ENCODE measurements at places on chromosomes 2 and 18. TPM values are rescaled to one million over a fixed set of nuclear protein-coding genes. Genes with fewer than 3 reads are reported as not detected.
A peak's percentile ranks its signal among the peaks of the same experiment; 100 is the strongest.

DNA sequence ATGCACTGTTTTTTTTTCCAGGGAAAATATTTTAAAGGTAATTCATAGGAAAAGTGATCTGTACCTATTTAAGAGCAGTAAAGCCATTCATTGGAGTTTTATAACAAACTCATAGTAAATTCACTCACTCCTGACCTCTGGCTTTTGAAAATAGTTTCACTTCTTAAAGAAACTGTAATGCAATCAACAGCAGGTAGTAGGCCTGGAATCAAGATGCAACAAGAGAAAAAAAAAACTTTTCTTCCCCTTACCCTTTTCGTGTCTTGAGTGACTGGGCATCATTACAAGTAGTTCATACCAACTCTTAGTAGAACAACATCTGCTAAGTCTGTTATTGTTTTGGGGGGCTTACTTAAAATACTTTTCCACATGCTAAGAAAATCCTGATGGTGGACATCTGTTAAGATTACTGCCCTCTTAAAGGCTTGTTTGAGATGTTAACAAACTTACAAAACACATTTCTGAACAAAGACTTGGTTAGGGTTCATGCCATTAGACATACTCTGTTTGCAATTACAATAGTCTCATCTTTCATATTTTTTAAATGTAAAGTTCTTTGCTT is 164.1 kb upstream of the FOSL2 start:
- no peak for DNase-seq
- peaks cover 7% of the 10 kb centered on the region for H3K36me3 ChIP-seq
- H3K27ac ChIP-seq = no peak overlapping the region
- no peaks in the 10 kb centered on the region for H3K27me3 ChIP-seq

DNA sequence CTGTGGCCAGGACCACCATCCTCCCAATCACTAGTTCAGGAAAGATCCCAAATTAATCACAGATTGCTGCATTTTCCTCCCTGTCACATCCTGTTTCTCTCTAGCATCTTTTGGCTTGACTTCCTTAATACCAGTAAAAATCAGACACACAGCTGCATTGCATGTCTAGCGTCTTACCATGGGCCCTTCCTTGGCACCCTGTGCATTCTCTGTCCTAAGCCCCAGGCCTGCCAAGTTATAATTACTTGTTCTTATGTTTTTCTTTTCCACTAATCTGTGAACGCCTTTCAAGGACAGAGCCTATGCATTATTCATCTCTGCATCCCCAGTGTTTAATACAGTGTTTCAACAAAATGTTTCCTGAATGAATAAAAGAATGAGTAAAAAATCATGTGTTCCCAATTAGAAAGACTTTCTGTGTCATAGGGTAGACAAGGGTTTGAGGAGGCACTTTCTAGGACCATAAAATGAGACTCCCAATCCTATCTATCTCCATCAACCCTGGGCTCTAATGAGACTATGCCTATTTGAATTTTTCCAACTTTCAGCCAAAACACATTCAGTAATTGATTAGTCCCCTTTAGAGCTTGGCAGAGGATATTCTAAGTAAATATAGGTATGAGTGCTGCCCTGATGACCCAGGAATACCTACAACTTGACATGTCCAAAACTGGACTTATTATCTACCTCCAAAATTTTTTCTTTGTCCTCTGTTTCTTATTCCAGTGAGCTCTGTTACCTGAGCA is 10.3 kb upstream of the NT5C1B start:
- no peaks in the 10 kb centered on the region for H3K4me1 ChIP-seq
- DNase-seq = no peak
- no peak overlapping the region for H3K27ac ChIP-seq
- no peak overlapping the region for H3K4me3 ChIP-seq

DNA sequence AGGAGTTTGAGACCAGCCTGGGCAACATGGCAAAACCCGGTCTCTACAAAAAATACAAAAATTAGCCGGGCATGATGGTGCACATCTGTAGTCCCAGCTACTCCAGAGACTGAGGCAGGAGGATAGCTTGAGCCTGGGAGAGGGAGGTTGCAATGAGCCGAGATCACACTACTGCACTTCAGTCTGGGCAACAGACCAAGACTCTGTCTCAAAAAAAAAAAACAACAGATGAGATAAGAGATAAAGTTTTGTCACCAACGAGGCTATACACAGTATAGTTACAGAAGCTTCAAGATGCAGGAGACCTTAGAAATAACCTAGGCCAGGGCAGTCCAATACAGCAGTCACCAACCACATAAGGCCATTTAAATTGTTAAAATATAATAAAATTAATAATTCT is 9.4 kb downstream of the FAM124B start:
- H3K4me1 ChIP-seq = no peaks in the 10 kb centered on the region
- H3K4me3 ChIP-seq = no peak overlapping the region
- no peak for DNase-seq
- no peaks in the 10 kb centered on the region for H3K36me3 ChIP-seq
- H3K27me3 ChIP-seq = peaks cover 36% of the 10 kb centered on the region

DNA sequence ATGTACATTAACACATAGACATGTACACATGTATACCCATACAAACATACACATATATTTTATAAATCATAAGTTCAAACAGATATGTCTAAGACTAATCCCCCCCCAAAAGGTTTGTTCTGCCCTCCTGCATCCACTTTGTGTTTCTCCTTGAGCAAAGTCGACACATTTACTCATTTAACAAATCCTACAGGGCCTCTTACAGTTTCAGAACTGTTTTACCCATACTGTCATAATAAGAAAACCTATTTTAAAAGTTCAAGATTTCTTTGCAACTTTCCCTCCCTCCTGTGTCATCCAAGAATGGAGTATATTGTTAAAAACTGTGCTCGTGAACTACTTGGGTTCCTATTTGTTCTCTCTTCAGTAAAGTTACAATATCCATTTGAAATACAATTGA is 166.7 kb downstream of the L3MBTL4 start:
- no peaks in the 10 kb centered on the region for H3K4me1 ChIP-seq
- no peaks in the 10 kb centered on the region for H3K27me3 ChIP-seq
- no peaks in the 10 kb centered on the region for H3K36me3 ChIP-seq
- no peak for DNase-seq
- no peak overlapping the region for H3K4me3 ChIP-seq
- H3K27ac ChIP-seq = no peak overlapping the region

GRCh38 chr2:1813371-1813770 is 69.1 kb upstream of the PXDN start:
- H3K36me3 ChIP-seq = peaks cover 5% of the 10 kb centered on the region
- H3K4me1 ChIP-seq = no peaks in the 10 kb centered on the region
- H3K27me3 ChIP-seq = no peaks in the 10 kb centered on the region
- no peak overlapping the region for H3K27ac ChIP-seq
- no peak for DNase-seq

DNA sequence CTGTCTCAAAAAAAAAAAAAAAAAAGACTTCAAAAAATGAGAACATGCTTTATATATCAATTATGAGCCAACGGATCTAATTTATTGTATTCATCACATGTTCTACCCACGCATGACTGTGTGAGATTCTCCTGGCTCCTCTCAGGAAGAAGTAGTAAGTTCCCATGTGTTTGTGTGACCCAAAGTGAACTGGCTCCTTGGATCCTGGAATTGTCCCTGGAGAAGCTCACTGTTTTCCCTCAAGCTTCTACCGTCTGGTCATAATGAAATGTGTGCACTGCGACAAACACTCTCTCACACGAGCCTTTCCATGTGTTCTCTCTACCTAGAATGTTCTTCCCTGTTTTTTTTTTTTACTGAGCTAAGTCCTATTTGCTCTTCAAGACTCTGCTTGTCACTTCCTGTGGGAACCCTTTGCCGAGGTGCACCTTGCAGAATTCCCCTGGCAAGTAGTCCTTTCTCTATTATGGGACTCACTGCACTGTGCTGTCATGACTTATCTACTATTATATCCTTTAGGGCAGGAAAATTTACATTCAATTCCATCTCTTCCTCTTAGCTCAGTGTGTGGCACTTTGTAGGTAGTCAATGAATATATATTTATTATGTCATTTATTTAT is 83.2 kb upstream of the THOC1 start:
- H3K4me3 ChIP-seq = no peak overlapping the region
- no peak for DNase-seq
- H3K27me3 ChIP-seq = peaks cover 78% of the 10 kb centered on the region
- no peaks in the 10 kb centered on the region for H3K4me1 ChIP-seq
- H3K36me3 ChIP-seq = no peaks in the 10 kb centered on the region
- H3K27ac ChIP-seq = no peak overlapping the region

- no peaks in the 10 kb centered on the region for H3K27me3 ChIP-seq
- peaks cover 35% of the 10 kb centered on the region for H3K36me3 ChIP-seq
- DNase-seq = no peak
- H3K27ac ChIP-seq = peak overlapping the region; percentile 27
- H3K4me1 ChIP-seq = no peaks in the 10 kb centered on the region
Observed at GRCh38 chr2:96184188-96184587, 24.4 kb downstream of the STARD7 start.

DNA sequence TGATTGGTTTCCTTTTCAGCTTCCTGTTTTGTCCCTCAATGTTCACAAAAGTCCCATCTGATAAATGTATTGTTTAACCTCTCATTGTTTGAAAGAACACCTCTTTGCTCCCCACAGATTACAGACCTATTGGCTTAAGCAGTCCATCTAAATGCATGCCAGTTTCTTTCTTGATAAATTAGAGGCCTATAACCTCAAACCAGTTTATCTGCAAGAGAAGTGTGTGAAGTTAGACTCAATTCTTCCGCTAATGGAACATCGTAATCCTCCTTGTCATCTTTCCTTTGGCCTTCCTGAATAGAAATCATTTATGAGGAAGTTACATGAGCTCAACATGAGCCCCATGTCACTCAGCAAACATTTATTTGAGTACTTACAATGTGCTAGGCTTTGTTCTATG is 74.0 kb downstream of the FRZB start:
- H3K36me3 ChIP-seq = peaks cover 21% of the 10 kb centered on the region
- H3K27ac ChIP-seq = peak overlapping the region; percentile 6
- no peaks in the 10 kb centered on the region for H3K4me1 ChIP-seq
- H3K4me3 ChIP-seq = no peak overlapping the region

GRCh38 chr18:30469091-30469490 is 573.5 kb downstream of the DSC3 start:
- DNase-seq = no peak
- no peaks in the 10 kb centered on the region for H3K27me3 ChIP-seq
- H3K4me1 ChIP-seq = no peaks in the 10 kb centered on the region
- H3K36me3 ChIP-seq = no peaks in the 10 kb centered on the region
- H3K27ac ChIP-seq = no peak overlapping the region
- no peak overlapping the region for H3K4me3 ChIP-seq

DNA sequence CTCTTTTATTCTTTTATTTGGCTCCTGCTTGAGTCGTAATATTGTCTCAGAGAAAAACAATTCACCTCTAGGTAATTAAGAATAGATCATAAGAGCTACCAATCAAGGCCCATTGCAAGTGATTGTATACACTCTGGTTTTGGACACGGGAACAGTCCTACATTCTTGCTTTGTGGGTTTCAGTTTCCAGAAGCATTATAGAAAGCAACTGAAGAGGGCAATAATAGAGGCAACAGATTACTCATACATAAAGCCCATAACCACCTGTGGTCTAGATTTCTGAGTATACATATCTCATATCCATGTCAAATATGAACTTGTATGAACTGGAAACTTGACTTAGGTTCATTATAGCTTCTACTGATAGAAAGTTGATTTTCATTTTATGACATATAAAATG is 65.4 kb downstream of the DIS3L2 start:
- DNase-seq = no peak
- no peak overlapping the region for H3K27ac ChIP-seq
- no peak overlapping the region for H3K4me3 ChIP-seq
- H3K27me3 ChIP-seq = no peaks in the 10 kb centered on the region
- H3K4me1 ChIP-seq = no peaks in the 10 kb centered on the region
- H3K36me3 ChIP-seq = no peaks in the 10 kb centered on the region

DNA sequence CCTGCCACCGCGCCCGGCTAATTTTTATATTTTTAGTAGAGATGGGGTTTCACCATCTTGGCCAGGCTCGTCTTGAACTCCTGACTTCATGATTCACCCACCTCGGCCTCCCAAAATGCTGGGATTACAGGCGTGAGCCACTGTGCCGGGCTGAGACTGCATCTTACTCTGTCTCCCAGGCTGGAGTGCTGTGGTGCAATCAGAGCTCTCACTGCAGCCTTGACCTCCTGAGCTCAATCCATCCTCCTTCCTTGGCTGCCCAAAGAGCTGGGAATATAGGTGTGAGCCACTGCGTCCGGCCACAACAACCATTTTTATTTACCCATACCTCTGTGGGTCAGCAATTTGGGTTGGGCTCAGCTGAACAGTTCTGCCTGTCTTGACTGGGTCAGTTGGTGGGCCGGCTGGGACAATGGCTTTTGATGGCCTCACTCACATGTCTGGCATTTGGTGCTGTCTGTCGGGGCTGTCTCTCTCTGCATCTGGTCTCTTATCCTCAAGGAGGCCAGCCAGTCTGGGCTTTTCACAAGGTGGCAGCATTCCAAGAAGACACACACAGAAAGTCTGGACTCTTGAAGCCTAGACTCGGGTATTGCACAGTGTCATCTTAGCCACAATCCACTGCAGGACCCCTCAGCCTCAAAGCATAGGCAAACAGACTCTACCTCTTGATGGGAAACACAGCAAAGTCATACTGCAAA is 116.8 kb upstream of the GATA6 start:
- peaks cover 18% of the 10 kb centered on the region for H3K4me1 ChIP-seq
- no peak overlapping the region for H3K27ac ChIP-seq
- no peak overlapping the region for H3K4me3 ChIP-seq
- no peaks in the 10 kb centered on the region for H3K27me3 ChIP-seq
- no peak for DNase-seq
- H3K36me3 ChIP-seq = no peaks in the 10 kb centered on the region

GRCh38 chr18:35516351-35516750 is 18.6 kb upstream of the INO80C start:
- H3K27me3 ChIP-seq = no peaks in the 10 kb centered on the region
- H3K36me3 ChIP-seq = no peaks in the 10 kb centered on the region
- no peak for DNase-seq
- no peak overlapping the region for H3K4me3 ChIP-seq
- peaks cover 39% of the 10 kb centered on the region for H3K4me1 ChIP-seq

GRCh38 chr2:132605236-132606180 is 64.5 kb downstream of the LYPD1 start:
- no peak overlapping the region for H3K4me3 ChIP-seq
- no peak overlapping the region for H3K27ac ChIP-seq
- no peaks in the 10 kb centered on the region for H3K36me3 ChIP-seq
- H3K27me3 ChIP-seq = no peaks in the 10 kb centered on the region
- no peak for DNase-seq

DNA sequence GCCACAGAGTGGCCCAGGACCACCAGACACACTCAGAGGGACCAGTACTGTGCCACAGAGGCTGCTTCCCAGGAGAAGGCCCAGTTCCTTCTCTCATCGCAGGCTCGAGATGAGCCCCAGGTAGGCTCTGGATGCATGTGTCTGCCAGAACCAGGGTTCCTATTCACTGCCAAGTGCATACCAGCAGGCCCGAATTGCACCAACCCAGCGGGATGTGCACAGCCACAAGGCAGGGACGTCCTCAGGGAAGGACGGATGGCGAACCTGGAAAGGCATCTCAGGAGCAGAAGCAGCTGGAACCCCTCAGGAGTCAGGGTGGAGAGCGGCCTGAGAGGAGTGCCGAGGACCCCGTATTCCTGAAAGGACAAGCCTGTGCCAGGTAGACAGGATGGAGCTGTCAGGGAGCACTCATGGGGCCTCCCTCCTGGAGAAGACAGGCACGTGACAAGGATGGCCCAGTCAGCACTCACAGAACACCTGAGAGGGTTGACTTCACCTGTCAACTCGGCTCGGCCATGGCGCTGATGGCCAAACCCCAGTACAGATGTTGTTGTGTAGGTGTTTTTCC is 73.7 kb downstream of the PTGR3 start:
- no peak for DNase-seq
- H3K27me3 ChIP-seq = peaks cover 12% of the 10 kb centered on the region
- H3K36me3 ChIP-seq = no peaks in the 10 kb centered on the region
- H3K4me1 ChIP-seq = no peaks in the 10 kb centered on the region

The RRM2 gene
- total RNA-seq = 154 TPM

The PTPRN gene
- total RNA-seq = not detected

The PIEZO2 gene
- 0.91 TPM for total RNA-seq

The SULT6B1 gene
- not detected for total RNA-seq

The STAM2 gene
- 28.8 TPM for total RNA-seq

The RESP18 gene
- not detected for total RNA-seq

Measured in Calu3 (cell line).